ENCODE measurements at places on chromosomes 2 and 18.

GRCh38 chr2:120013597-120014223 lies 833 bp downstream of the EPB41L5 start:
- no peak for DNase-seq

DNA sequence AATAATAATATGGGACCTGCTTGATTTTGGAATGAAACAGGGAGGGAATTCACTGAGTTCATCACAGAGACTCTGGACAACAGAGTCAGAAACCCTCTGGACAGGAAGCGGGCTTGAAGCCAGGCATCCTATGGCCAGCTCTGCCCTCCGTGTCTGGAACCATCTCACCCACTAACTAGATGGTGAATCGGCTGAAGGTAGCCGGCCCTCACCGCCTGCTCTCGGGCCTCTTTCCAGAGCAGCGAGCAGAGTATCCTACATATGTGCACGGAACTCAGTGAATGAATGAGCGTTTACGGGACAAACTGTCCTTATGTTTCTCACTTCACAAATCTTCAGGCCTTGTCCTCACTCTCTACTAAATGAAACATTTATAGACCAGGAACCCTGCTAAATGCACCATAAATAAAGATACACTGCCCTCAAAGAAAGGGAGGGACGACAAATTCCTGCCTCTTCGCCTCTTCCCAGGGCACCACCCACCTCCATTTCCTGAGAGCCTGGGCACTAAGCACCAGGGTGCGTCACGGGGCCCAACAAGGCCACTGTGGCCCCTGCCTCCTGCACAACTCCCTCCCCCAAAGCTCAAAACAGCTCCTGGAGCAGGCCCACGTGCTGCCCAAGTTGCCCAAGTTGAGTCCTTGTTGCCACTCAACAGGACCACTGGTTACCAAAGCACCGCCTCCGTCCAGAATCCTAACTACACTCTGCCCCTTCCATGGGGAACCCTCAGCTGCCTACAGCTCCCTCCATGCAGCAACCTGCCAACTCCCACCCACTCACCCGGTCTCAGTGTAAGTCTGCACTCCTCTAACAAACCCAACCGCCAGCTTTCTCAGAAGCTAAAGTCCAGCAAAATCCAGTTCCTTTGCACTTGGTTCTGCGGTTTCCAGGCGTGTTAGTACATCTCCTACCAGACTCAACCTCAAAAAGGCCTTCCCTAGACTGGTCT lies 1.7 kb downstream of the TBC1D8 start:
- no peak for DNase-seq

DNA sequence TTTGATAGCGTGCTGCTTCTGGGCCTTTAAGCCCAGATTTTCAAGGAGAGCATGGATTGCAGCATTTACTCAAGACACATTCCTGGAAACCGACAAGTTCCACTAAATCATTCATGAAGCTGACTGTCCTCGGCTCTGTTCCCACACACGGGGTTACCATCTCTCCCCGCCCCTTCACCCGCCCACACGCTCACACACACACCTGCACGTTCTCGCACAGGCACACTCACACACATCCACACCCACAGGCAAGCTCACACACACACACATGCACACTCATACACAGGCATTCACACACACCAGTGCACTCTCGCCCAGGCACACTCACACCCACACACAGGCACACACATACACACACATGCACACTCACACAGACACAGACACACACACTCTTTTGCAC lies 150.0 kb upstream of the AGAP1 start:
- no peak for DNase-seq

DNA sequence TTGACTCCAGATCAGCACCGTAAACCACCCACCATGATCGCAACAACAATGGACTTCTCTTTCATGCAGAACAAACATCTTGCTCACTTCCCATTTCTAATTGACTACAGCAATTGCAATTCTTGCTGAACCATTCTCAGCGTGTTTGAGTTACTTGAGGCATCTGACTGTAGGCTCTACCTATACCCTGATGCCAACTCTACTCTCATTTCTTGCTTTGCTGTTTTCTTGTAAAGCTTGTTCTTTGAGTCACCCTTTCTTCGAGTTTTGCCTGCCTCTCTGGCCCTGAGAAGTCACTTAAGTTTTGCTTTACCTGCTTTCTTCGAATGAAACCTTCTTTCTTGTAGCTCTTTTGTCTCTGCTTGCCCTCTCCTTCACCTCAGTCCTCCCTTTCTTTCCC lies 160.5 kb upstream of the RND3 start:
- DNase-seq = no peak

GRCh38 chr2:223619486-223620129 lies 17.4 kb upstream of the SCG2 start:
- DNase-seq = no peak

GRCh38 chr2:1041012-1041805 lies 90.6 kb downstream of the SNTG2 start:
- DNase-seq = no peak

GRCh38 chr2:22894761-22895160 lies 490.2 kb upstream of the KLHL29 start:
- DNase-seq = no peak

- no peak for DNase-seq
These were observed 26.0 kb upstream of the AMMECR1L start for GRCh38 chr2:127911737-127912136.

- DNase-seq = no peak
These were observed at the start of gene DQX1 for GRCh38 chr2:74525717-74526648. TSS of gene DQX1 (minus strand) at chr2:74526231. CDS start at chr2:74525729, 502 bp downstream.
